ENCODE measurements at places on chromosomes 12 and 14. TPM values are rescaled to one million over a fixed set of nuclear protein-coding genes. Genes with fewer than 3 reads are reported as not detected.

The RBM23 gene
- 54.1 TPM for polyA plus RNA-seq

- no peak for DNase-seq
These were observed 26.3 kb upstream of the NR1H4 start for GRCh38 chr12:100447381-100447780.

GRCh38 chr14:93081876-93082570 is 33.7 kb downstream of the ITPK1 start:
- no peak for DNase-seq

DNA sequence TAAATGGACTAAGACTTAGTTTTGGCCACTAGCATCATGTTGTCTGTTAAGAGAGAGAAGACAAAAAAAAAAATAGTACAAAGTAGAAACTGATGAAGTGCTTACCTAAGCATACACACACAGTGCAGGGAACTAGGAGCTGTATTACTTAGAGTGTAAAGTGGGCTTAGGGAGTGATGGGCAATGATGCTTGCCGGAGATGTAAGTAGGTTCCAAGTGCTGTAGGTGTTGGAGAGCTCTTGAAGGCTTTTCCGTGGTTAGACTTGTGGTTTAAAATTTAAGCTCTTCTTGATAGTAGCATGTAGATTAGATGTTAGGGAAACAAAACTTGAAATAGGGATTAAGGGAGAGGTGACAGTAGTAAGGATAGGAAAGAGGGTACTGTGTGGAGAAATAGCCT is 34.7 kb downstream of the MIA2 start:
- DNase-seq: no peak

- DNase-seq: no peak
These were observed 20.4 kb upstream of the TMEM179 start for GRCh38 chr14:104624939-104625338.

The GPN3 gene
- polyA plus RNA-seq: 21.8 TPM

- no peak for DNase-seq
These were observed 317.0 kb upstream of the TMTC1 start for GRCh38 chr12:30100741-30101140.

The HOXC5 gene
- polyA plus RNA-seq: 0.06 TPM

DNA sequence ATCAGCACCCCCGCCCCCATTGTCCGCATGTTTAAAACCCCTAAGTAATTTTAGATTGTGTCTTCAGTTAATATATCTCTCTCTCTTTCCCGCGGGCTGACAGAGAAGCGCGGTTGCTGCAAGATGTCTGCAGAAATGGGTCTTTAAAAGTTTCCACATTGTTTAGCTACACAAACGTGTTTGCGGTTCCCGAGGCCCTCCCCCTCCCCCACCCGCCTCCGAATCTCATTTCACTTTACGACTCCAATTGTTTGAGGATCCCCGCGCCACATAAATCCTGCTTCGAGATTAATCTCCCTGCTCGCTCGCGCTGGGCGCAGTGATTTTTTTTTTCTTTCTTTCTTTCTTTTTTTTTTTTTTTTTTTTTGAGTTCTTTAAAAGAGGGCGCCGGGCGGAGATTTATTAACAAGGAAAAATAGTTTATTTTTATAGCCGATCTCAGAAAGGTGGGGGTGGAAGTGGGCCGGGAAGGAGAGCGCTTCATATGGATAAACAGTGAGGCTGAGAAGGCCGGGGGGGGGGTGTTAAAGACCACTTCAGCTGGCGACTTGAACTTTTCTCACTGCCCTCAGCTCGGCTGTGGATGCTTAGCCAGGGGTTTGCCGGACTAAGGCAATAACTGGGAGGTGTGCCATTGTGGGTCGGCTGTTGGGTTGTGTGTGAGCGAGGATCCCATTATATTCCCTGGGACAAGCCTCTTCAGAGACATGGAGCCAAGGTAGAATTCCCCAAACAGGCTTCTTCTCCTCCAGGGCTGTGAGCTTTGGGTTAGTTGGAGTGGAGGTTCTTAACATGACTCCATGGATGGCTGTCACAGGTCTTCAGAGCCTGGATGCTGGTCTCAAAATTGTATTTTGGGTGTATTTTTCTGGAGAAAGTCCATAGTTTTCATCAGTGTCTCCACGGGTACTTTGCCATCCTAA is 39.7 kb upstream of the TBX5 start:
- DNase-seq: no peak

DNA sequence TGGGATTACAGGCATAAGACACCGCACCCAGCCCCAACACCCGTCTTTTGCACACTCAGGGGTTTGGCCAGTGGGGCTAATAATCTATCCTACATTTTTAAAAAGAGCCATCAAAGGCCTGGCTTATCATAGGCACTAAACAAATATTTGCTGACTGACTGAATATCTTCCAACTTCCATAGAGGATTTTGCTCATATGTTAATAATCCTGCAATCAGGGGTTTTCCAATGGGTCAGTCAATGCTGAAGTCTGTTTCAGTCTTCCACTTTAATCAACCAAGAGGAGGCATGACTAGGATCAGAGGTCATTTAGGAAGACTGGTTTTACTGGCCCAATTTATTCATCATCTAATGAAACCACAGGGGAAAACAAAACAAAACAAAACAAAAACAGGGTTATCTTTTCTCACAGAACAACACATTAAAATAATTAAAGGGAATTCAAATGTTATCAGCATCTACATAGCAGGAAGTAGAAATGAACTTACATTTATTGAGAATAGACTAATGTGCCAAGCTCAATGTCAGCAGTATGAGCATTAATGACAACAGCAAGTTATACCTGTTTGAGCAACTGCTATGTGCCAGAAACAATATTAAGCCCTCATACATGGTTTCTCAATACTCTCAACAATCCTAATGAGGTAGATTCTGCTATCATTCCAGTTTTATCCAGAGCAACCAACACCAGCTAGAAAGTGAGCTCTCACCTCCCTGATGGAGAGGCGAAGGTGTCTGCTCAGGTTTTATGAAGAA is 372.2 kb downstream of the EGLN3 start:
- no peak for DNase-seq

DNA sequence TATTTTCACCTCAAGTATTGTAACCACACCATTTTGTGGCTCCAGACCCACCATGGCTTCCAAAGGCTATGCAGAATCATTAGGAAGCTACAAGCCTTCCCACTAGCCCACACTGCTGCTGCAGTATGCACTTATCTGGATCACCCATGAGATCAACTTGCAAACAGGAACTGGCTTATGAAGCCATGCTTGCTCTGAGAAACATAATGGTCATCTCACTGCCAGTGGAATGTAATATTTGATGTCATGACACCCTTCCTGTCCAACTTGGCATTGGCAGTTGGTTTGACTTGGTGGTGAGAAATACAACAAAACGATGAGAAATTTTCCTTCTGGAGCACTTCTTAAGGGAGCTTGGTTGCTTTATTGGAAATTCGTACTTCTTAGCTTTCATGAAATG is 69.3 kb upstream of the FRMD6 start:
- DNase-seq: no peak

- no peak for DNase-seq
These were observed 52.8 kb downstream of the PPFIBP1 start for GRCh38 chr12:27576667-27577347.

DNA sequence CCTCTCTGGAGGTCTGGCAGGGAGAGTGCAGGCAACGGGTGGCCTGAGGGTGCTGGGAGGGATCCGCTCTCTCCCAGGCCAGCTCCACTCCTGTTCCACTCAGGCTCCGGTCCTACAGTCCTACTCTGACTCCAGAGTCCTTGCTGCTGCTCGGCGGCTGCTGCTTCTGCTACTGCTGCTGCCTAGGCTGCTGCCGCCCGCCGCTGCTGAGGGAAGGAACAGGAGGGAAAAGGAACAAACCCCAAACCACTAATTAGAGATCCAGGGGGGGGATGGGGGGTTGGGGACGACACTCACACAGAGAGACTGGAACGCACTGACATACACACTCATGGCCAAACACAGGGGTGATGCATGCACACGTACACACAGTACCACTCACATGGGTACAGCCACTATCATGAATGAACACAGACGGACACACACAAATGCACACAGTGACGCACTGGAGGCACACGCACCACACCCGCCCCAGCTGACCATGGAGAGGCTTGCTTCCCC is at the start of gene SP7:
TSS of gene SP7 (minus strand) at position 174 of the 501 bp plus-strand sequence. CDS start 708 bp downstream, outside the sequence.
- no peak for DNase-seq

DNA sequence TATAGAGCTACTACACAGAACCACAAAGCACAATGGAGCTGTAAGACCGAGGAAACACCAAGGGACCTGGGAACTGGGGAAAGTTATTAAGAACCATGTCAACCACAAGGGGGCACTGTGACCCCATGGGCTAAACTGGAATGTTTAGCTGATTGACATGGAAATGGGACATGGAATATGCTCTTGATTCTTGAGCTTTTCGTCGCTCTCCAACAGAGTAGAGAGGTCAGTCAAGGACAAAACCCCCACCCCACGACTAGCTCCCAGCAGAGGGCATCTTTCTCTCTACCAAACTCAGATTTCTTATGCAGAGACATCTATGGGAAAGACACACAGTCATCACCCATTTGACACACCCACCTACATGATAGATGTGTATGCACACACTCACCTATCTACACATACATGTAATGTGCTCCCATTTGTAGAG is 10.1 kb downstream of the NDRG2 start:
- DNase-seq: no peak

The KRT6C gene
- not detected for polyA plus RNA-seq

The GSG1 gene
- polyA plus RNA-seq: 0.26 TPM

The SLC5A8 gene
- not detected for polyA plus RNA-seq

- DNase-seq: no peak
These were observed 29.3 kb downstream of the KICS2 start for GRCh38 chr12:64192644-64193444.

- peak; percentile 28 for DNase-seq
These were observed 69.6 kb downstream of the MOK start for GRCh38 chr14:102235275-102235897.

- no peak for DNase-seq
These were observed 44.9 kb downstream of the BBS10 start for GRCh38 chr12:76303365-76303764.

The NGB gene
- not detected for polyA plus RNA-seq
